ENCODE measurements at places on chromosomes 3 and 15. TPM values are rescaled to one million over a fixed set of nuclear protein-coding genes. Genes with fewer than 3 reads are reported as not detected.

GRCh38 chr3:153051427-153052095 is 110.5 kb upstream of the RAP2B start:
- peaks cover 25% of the 10 kb centered on the region for H3K4me1 ChIP-seq
- no peaks in the 10 kb centered on the region for H3K36me3 ChIP-seq
- H3K27me3 ChIP-seq = no peaks in the 10 kb centered on the region
- peak; percentile 79 for DNase-seq

The CX3CR1 gene
- not detected for total RNA-seq

The ACOX2 gene
- total RNA-seq = 10.0 TPM

The FANCD2OS gene
- total RNA-seq = not detected

DNA sequence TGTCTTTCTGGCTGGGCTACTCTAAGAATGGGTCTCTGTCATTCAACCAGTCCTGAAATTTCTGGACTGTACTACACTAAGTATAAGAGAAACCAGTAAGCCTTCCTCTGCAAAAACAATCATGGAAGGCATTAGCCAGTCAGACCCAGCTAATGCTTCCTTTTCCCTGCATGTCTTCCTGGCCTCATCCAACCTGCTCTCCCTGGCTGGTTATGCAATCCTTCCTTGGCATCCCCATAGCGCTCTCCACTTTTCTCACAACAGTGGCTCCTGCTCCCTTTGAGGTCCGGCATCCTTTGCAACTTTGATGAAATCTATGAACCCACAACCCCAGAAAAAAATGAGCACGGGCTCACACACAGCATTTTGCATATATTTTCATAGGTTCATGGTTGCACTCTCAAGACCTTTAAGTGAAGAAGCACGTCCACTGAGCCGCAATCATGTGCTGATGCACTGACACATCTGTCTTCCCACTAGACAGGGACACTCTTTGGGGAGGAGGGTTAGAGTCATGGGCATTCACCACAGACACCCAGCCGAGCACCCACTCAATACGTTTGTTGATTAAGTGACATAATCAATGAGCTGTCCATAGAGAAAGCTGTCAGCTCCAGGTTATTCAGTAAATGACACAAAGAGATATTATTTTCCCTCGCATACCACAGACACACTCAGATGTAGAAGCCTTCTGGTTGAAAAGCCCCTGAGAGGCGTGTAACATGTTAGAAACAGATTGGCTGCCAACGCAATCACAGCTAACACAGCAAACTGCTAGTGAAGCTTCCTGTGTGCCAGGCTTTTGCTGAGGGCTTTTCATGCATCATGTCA is 66.7 kb downstream of the PLD1 start:
- no peak overlapping the region for H3K4me3 ChIP-seq
- peaks cover 3% of the 10 kb centered on the region for H3K4me1 ChIP-seq
- no peaks in the 10 kb centered on the region for H3K36me3 ChIP-seq
- H3K27ac ChIP-seq = no peak overlapping the region
- peaks cover 5% of the 10 kb centered on the region for H3K27me3 ChIP-seq

DNA sequence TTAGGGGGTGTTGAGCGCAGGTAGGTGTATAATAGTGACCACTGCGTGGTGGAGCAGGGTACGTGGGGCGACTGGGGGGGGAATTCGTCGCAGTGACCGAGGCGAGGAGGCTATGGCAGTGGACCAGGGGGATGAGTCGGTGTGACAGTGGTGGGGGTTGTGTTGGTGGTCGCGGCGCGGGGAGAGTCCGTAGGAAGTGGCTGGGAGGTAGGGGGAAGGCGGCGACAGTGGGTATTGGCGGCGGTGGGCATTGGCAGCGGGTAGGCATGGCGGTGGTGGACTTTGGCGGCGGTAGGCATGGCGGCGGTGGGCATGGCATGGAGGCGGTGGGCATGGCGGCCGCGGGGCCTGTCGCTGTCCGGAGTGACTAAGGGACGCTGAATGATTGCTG is 739 bp downstream of the SNRPN start:
- no peaks in the 10 kb centered on the region for H3K4me1 ChIP-seq
- no peak for DNase-seq
- H3K36me3 ChIP-seq = peaks cover 5% of the 10 kb centered on the region
- H3K27ac ChIP-seq = peak overlapping the region; percentile 87
- H3K4me3 ChIP-seq = peak overlapping the region; percentile 96
- peaks cover 3% of the 10 kb centered on the region for H3K27me3 ChIP-seq

DNA sequence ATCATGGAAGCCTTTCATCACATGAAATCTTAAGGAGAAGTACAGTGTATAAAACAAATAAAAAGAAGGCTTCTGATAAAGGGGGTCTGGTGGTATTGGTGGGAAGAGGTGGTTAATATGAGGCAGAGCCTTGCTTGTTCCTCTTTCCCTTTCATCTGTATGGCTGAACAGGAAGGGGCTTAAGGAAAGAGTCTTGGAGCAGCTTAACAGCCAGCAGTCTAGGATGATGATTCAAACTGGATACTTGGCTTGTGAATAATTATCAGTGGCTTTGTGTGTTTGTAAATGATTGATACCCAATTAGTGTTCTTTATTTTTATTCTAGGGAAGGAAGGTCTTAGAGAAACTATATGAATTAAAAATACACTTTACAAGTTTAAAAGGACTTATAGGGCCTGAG is 29.1 kb upstream of the TCAIM start:
- H3K36me3 ChIP-seq = no peaks in the 10 kb centered on the region
- H3K27me3 ChIP-seq = peaks cover 6% of the 10 kb centered on the region
- H3K4me1 ChIP-seq = no peaks in the 10 kb centered on the region
- DNase-seq = no peak

All from HFFc6 (cell line).